ENCODE measurements at places on chromosomes 4 and X. TPM values are rescaled to one million over a fixed set of nuclear protein-coding genes. Genes with fewer than 3 reads are reported as not detected.

AFF2 gene
- polyA plus RNA-seq = 5.4 TPM

FOXP3 gene
- 0.59 TPM for polyA plus RNA-seq

PLA2G12A gene
- 82.6 TPM for polyA plus RNA-seq

DNASE1L1 gene
- polyA plus RNA-seq = 26.1 TPM

S100P gene
- polyA plus RNA-seq = not detected

BMP3 gene
- polyA plus RNA-seq = 0.02 TPM

F9 gene
- not detected for polyA plus RNA-seq

RAB9B gene
- polyA plus RNA-seq = 6.6 TPM

DNA sequence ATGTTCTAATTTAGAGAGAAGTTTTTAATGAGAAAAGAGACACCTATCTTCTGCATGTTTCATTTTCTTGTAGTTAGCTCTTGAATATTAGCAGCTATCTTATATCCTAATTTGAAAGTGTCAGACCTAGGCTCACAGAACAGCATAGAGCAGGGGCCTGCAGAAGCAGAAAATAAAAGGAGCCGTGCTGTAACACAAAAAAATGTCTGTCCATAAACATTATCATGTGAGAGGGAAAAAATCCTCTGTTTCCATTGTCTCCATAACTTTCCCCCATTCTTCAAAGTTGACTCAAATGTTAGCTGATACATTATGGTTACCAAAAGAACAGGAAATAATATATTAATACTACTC is 329.2 kb upstream of the EPHA5 start:
- peak overlapping the region; percentile 9 for H3K4me3 ChIP-seq
- no peaks in the 10 kb centered on the region for H3K27me3 ChIP-seq
- H3K4me1 ChIP-seq = no peaks in the 10 kb centered on the region

DNA sequence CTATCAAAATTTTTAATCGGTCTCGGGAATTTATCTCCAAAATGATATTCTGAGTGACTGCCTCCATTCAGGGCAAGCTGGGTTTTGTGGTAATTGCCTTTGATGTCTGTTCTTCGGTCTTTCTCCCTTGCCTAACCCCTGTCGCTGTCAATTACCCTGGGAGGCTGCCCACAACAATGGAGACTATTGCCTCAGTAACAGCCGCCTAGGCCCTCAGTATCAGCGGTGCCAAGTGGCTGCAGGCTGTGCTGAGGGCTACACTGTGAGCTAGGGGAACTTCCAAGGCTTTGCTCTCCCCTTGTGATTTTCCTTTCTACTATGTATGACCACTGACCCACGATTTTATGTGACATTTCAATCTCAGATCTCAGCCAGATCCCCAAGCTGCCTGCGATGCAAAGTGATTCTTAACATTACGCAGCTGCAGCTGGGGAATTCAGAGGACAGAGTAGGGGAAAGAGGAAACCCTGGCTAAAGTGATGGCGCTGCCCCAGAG is 36.3 kb upstream of the REST start:
- no peaks in the 10 kb centered on the region for H3K4me1 ChIP-seq
- peak; percentile 48 for DNase-seq
- no peaks in the 10 kb centered on the region for H3K36me3 ChIP-seq

GRCh38 chrX:37424000-37424429 is 74.9 kb downstream of the PRRG1 start:
- no peak for DNase-seq
- H3K27ac ChIP-seq = peak overlapping the region; percentile 72
- H3K27me3 ChIP-seq = no peaks in the 10 kb centered on the region
- H3K4me3 ChIP-seq = no peak overlapping the region

- H3K4me3 ChIP-seq = no peak overlapping the region
- DNase-seq = no peak
- no peaks in the 10 kb centered on the region for H3K4me1 ChIP-seq
- no peaks in the 10 kb centered on the region for H3K27me3 ChIP-seq
Observed at GRCh38 chrX:138463476-138463875, 248.0 kb downstream of the FGF13 start.

- DNase-seq = no peak
- H3K4me1 ChIP-seq = no peaks in the 10 kb centered on the region
- H3K36me3 ChIP-seq = no peaks in the 10 kb centered on the region
- no peak overlapping the region for H3K4me3 ChIP-seq
- no peaks in the 10 kb centered on the region for H3K27me3 ChIP-seq
Observed at GRCh38 chr4:166279261-166279660, 406.2 kb downstream of the TLL1 start.

DNA sequence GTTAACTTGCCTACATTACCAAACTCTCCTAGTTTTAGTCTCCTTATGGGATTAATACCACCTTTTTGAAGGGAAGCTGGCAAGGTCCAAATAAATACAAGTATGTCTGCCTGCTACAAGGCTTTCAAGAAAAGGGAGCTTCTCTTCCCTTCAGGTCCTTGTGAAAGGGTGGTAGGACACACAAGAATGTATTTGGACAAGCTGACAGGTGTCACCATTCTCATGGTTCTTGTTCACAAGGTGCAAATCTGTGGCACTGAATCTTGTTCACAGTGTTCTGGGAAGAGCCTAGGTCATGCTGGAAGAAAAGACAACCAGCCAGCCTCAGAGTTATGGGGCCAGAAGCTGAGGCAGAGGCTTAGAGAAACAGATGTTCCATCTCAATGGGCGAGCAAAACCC is 41.9 kb downstream of the GPC3 start:
- DNase-seq = no peak
- no peaks in the 10 kb centered on the region for H3K27me3 ChIP-seq
- H3K4me1 ChIP-seq = no peaks in the 10 kb centered on the region
- H3K36me3 ChIP-seq = no peaks in the 10 kb centered on the region
- no peak overlapping the region for H3K27ac ChIP-seq

GRCh38 chr4:183995570-183995969 is 90.5 kb downstream of the STOX2 start:
- no peak overlapping the region for H3K27ac ChIP-seq
- DNase-seq = peak; percentile 55
- H3K4me3 ChIP-seq = no peak overlapping the region
- H3K27me3 ChIP-seq = no peaks in the 10 kb centered on the region

DNA sequence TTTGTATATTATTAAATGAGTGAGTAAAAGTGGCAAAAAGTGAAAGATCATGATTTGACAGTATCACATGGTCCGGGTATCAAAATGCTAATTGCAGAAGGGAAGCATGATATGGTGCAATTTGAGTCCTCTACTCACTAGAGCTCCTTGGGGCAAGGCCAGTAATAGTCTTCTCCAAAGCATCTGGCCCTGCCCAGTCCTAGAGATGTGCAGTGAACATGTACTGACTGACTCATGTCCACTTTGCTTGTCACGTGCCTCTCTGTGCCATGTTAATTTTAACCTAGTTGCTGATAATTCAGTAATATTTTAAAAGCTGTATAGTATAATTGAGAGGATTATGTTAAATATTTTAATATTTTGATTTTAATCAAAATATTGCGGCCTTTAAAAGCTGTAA is 54.6 kb upstream of the TENM3 start:
- H3K27ac ChIP-seq = no peak overlapping the region
- no peak for DNase-seq
- no peaks in the 10 kb centered on the region for H3K36me3 ChIP-seq
- no peak overlapping the region for H3K4me3 ChIP-seq
- no peaks in the 10 kb centered on the region for H3K27me3 ChIP-seq

DNA sequence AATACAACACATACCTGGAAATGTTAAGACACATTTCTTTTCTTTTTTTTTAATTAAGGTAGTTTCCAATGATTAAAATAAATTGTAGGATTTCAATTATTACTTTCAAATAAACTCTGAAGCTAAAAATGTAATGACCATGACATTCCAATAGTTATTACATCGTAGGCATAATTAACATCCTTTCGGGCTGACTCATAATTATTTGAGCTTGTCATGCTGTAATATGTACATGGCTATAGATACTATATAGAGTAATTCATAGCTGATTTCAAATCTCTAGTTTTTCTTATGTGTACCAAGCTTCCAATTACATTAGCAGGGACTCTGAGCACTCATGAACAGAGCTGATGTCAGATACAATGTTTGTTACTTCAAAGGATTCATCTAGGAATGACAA is 125.7 kb upstream of the GABRG1 start:
- H3K4me1 ChIP-seq = no peaks in the 10 kb centered on the region
- no peak overlapping the region for H3K4me3 ChIP-seq
- DNase-seq = no peak
- no peaks in the 10 kb centered on the region for H3K36me3 ChIP-seq
- no peak overlapping the region for H3K27ac ChIP-seq
- no peaks in the 10 kb centered on the region for H3K27me3 ChIP-seq

DNA sequence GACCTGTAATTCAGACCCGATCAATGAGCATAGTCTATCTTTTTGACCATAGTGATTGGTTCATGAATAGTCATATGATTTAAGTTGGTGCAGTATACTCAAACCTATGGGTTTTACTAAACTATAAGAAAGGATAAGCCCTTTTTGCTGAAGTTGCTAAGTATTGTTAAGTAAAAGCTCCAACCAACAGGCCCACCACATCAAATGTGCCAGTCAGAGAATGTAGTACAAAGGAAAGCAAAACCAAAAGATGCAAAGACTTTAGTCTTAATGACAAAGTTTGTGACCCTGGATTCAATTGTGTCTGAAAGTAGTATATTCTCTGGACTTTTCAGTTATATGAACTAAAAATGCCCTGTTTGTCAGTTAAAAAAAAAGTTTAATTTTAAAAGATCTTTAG is 208.1 kb upstream of the TET2 start:
- DNase-seq = no peak
- H3K27me3 ChIP-seq = no peaks in the 10 kb centered on the region
- no peak overlapping the region for H3K4me3 ChIP-seq
- no peak overlapping the region for H3K27ac ChIP-seq
- no peaks in the 10 kb centered on the region for H3K4me1 ChIP-seq
- H3K36me3 ChIP-seq = no peaks in the 10 kb centered on the region

GRCh38 chr4:147103403-147103946 is 157.8 kb upstream of the TTC29 start:
- H3K27me3 ChIP-seq = no peaks in the 10 kb centered on the region
- H3K4me3 ChIP-seq = no peak overlapping the region
- no peaks in the 10 kb centered on the region for H3K36me3 ChIP-seq
- H3K27ac ChIP-seq = no peak overlapping the region

GRCh38 chrX:41259516-41259915 is 74.4 kb upstream of the DDX3X start:
- H3K4me3 ChIP-seq = no peak overlapping the region
- H3K4me1 ChIP-seq = no peaks in the 10 kb centered on the region
- no peaks in the 10 kb centered on the region for H3K27me3 ChIP-seq
- H3K27ac ChIP-seq = no peak overlapping the region
- H3K36me3 ChIP-seq = no peaks in the 10 kb centered on the region

DNA sequence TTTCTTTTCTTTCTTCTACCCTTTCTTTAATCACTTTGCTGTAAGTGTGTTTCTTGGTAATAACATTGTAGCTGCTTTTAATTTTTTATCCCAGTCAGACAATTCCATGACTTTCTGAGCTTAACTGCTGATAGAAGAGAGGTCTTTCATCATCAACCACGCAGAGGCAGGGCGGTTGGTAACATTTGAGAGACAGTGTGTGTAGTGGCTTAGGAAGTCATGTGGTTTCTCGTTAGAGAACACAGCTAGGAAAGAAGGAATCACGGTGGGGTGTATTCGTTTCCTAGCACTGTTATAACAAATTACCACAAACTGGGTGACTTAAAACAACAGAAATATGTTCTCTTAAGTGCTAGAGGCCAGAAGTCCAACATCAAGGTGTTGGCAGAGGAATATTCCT is 11.5 kb downstream of the PRPS2 start:
- no peaks in the 10 kb centered on the region for H3K4me1 ChIP-seq
- no peaks in the 10 kb centered on the region for H3K27me3 ChIP-seq
- no peak overlapping the region for H3K4me3 ChIP-seq
- H3K27ac ChIP-seq = no peak overlapping the region
- no peak for DNase-seq

DNA sequence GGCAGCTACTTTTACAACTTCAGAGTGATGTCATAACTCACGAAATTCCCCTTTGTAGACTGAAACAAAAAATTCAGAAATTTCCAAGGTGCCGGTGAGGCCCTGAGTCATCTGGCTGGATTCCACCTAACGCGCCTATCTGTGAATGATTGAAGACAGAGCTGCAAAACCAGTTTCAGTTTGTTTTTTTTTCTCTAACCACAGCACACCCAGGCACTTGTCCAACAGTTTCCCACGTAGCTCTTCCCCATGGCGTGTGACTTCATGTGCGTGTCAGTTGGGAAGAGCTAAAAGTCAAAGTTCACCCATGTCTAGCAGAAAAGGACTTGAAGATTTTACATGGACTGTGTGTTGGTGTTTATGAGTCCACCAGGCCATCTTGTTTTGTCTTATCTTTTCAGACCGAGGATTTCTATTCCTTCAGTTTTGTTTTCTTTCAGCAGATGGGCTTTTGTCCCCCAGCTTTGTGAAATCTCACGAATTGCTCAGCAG is 16.4 kb downstream of the TCEANC start:
- H3K27me3 ChIP-seq = no peaks in the 10 kb centered on the region
- no peak for DNase-seq
- no peaks in the 10 kb centered on the region for H3K36me3 ChIP-seq
- peak overlapping the region; percentile 49 for H3K27ac ChIP-seq

GRCh38 chr4:24751926-24752539 is 43.3 kb upstream of the SOD3 start:
- H3K4me3 ChIP-seq = no peak overlapping the region
- H3K27me3 ChIP-seq = no peaks in the 10 kb centered on the region
- DNase-seq = no peak
- no peaks in the 10 kb centered on the region for H3K36me3 ChIP-seq

GRCh38 chrX:21798677-21799219 is 40.7 kb upstream of the MBTPS2 start:
- no peak overlapping the region for H3K27ac ChIP-seq
- peaks cover 20% of the 10 kb centered on the region for H3K4me1 ChIP-seq
- no peaks in the 10 kb centered on the region for H3K27me3 ChIP-seq
- peak; percentile 9 for DNase-seq
- H3K4me3 ChIP-seq = no peak overlapping the region

- no peaks in the 10 kb centered on the region for H3K4me1 ChIP-seq
- peak overlapping the region; percentile 69 for H3K27ac ChIP-seq
Observed at GRCh38 chrX:10173331-10173900, 16.6 kb downstream of the CLCN4 start.

GRCh38 chr4:115489279-115489678 is 375.9 kb upstream of the NDST4 start:
- no peaks in the 10 kb centered on the region for H3K36me3 ChIP-seq
- no peak for DNase-seq
- no peak overlapping the region for H3K27ac ChIP-seq
- H3K4me1 ChIP-seq = no peaks in the 10 kb centered on the region

GRCh38 chr4:27764526-27764837 is 903.8 kb downstream of the STIM2 start:
- H3K27me3 ChIP-seq = no peaks in the 10 kb centered on the region
- DNase-seq = no peak
- H3K36me3 ChIP-seq = no peaks in the 10 kb centered on the region
- no peak overlapping the region for H3K27ac ChIP-seq
- H3K4me1 ChIP-seq = no peaks in the 10 kb centered on the region
- no peak overlapping the region for H3K4me3 ChIP-seq

Measured in cardiac muscle cell (in vitro differentiated cells and primary cell).